Spinal cord (tissue), 10 donors: ENCODE measurements at places on chromosomes 3 and 15.

- DNase-seq = no peak
Observed at GRCh38 chr3:23691357-23691895, 114.3 kb upstream of the UBE2E1 start.

DNA sequence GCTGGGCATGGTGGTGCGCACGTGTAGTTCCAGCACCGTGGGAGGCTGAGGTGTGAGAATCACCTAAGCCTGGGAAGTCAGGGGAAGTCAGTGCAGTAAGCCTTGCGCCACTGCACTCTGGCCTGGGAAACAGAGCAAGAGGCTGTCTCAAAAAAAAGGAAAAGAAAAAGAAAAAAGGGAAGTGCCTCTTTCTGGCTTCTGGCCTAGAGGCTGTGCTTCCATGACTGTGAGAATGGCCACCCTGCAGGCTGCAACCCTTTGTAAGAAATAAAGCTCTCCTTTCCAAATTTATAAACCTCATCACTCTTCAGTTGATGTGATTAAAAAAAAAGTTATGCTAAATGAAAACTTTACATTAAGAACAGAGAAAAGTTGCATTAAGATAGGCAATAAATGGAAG, 774.3 kb downstream of the TUSC7 start:
- no peak for DNase-seq

- no peak for DNase-seq
Observed at GRCh38 chr15:58549013-58549784, 117.4 kb downstream of the LIPC start.

- DNase-seq = no peak
Observed at GRCh38 chr3:39284457-39284881, 4.6 kb upstream of the CX3CR1 start.

DNA sequence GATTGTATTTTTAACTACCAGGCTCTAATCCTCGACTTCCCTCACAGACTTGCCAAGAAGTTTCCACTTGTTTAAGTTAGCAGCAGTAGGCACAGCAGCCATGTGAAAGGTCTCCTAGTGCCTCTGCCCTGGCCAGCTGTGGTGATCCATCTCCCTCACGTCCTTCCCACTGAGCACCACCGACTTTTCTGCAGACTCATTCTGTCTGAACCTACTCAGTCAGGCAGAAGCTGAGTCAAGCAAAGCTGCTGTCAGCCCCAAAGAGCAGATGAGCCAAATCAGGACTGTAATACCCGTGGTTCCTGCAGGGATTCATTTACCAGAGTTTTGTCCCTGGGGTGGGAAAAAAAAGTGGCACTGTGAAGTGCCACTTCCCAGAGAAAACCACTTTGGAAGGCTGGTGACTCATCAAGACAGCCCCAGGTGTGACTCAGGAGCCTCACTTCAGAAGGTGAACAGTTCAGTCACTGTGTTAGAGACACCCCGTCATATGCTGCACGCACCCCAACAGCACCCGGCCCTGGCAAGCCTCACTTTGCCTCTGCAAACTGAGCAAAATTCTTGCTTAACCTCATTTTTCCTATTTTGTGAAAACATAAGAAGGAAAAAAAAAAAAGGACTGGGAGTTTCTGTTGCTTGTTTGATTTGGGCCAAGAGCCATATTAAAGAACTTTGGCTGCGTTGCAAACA, 76.0 kb downstream of the WWTR1 start:
- no peak for DNase-seq

GRCh38 chr3:55160241-55160983, 232.6 kb upstream of the LRTM1 start:
- no peak for DNase-seq

DNA sequence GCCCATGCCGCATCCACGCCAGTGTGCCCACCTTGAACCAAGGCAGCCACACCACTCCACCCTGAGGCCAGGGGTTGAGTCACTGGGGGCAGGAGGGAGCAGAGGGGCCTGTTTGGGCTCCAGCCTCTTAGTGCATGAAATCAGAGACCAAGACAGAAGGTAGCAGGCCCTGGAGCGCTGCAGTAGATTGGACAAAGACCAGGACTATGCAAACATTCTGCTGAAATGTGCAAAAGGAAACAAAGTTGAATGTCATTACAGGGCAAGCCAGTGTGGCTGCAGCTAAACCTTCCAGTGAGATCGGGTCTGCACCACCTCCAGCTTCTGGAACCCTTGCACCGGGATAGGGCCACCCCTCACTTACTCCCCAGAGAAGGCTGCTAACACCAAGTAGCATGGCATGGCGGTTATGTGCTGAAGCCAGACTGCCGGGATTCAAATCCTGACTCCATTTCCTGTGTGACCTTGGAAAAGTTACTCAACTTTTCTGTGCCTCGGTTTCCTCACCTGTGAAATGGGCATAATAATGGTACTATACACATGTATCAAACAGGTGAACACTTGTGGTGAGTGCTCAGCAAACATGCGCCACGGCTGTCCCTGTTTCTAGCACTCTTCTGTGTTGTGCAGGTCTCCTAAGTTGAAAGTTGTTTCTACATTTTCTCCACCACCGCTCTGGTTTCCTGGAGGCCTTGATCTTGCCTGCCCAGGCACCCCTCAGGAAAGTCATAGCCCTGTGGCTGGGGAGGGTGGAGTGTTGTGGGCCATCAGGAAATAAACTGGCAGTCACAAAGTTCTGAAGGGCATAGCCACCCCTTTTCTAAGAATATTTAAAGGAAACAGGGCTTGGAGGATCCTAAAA, 25.0 kb upstream of the GP9 start:
- no peak for DNase-seq

- DNase-seq = no peak
Observed at GRCh38 chr3:72247126-72247525, 462.2 kb upstream of the PROK2 start.

DNA sequence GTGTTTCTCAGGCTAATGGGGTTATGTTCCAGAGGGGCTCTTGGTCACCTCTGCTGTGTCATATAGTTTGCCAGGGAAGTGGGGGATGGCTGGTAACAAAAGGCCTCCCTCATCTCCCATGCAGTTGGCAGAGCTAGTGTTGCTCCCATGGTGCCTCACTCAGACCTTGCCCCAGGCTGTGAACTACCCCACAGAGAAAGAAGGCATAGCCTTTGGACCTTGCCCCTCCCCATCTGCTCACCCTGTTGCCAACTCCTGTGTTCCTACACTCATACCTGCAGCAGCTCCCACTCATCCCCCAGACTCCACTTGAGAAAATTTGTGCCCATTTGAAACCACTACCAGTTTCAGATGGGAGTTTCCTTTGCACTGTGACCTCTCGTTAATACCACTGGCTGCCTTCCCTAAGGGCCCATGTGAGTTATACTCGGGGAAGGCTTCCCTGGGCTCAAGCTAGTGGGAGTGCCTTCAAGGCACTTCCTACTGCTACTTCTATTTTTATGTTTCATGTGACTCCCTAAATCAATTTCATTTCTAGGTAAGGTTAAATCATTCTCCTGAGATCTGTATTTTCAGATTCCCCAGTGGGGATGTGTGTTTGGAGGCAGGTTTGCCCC, 25.3 kb upstream of the COPB2 start:
- no peak for DNase-seq

DNA sequence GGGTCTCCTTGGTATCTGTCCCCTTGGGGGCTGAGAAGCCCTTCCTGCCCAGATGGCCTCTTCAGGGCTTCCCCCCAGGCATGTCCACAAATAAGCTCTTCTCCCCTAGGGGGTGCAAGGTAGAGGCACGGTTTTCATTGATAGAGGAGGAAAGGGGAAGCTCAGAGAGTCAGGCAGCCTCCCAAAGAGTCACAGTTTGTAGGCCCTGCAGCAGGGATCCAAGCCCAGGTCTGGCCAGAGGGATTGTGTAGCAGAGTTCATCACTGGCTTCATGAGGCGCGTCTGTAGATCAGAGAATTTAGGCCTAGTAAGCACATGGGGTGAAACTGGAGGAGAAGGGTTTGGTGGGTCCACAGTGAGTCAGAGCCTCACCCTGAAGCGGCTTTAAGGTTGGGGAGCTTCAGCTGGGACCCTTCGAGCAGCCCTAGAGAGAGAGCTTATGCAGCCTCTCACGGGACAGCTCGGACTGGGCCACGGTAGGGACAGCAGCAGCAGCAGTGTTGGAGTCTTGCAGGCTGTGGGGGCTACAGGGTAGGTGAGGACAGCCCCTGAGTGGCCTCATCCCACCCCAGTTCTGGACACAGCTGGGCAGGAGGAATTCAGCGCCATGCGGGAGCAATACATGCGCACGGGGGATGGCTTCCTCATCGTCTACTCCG, 37.5 kb upstream of the ESYT3 start:
- no peak for DNase-seq

DNA sequence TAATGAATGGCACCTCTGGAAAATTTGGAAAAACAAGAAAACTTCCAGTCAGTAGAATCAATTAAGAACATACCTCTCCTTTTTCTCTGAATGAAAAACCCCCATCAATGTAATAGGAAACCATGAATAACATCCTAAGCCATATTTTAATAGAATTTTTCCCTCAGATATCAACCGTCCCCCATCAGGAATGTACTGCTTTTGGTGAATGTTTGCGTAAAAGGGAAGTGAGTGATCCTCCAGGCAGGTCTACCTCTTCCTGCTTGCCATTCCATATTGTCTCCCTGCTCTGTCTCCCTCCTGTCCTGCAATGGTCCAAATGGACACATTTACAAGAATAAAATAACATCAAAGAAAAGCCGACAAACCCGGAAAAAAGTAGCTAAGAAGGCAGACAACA, 30.8 kb downstream of the LAMP3 start:
- no peak for DNase-seq

DNA sequence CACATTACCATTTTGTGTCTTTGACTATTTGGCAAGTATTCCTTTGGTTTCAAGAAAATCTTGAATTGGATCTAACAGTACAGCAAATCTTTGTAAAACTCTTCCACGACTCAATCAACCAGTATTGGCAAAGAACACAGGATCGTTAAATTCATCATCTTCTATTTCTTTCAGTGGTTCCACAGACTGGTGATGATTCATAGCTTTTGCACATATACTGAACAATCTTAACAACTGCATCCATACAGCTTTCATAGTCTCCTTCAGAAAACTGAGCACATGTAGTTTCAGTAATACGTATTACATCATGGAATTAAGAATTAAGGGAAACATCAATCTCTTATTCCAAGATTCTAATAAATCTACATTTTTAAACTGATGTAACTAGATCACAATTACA, 91.6 kb upstream of the LIPC start:
- no peak for DNase-seq

- no peak for DNase-seq
Observed at GRCh38 chr3:182234881-182235280, 523.2 kb downstream of the SOX2 start.

- DNase-seq = no peak
Observed at GRCh38 chr3:177679568-177680471, 482.5 kb upstream of the TBL1XR1 start.

- DNase-seq = no peak
Observed at GRCh38 chr3:160331127-160331937, 67.7 kb downstream of the IFT80 start.

- no peak for DNase-seq
Observed at GRCh38 chr3:196463804-196464203, 31.6 kb upstream of the UBXN7 start.

- no peak for DNase-seq
Observed at GRCh38 chr3:125213946-125214542, 1.5 kb upstream of the SLC12A8 start.

DNA sequence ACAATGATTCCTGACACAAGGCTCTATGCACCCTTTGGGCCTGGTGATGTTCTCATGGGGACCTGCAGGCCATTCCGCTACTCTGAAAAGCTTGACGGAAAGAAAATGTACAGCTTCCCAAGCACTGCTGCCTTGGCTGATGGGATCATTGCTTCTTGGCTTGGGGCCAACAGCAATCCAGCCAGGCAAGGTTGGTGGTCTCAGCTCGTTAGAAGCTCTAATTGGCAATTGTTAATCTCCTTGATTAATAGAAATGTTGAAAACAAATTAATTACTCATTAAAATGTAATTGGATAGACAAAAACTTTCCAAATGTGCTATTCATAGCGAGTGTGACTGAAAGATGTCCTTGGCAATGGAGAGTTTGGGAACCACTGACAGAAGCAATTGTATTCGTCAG, 16.3 kb upstream of the MYZAP start:
- no peak for DNase-seq

DNA sequence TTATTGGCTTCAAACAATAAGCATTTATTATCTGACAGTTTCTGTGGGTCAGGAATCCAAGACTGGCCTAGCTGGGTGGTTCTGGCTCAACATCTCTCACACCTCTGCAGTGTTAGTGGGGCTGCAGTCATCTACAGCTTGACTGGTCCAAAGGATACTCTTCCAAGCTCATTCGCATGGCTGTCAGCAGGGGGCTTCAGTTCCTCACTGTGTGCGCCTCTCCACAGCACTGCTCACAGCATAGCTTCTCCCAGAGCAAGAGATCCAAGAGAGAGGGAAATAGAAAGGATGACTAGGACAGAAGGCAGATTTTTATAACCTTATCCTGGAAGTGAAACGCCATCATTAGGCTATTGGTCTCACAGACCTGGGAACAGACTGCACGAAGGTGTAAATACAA, 64.2 kb downstream of the MAGI1 start:
- no peak for DNase-seq

- DNase-seq = no peak
Observed at GRCh38 chr3:134033315-134033996, 3.7 kb upstream of the SLCO2A1 start.

DNA sequence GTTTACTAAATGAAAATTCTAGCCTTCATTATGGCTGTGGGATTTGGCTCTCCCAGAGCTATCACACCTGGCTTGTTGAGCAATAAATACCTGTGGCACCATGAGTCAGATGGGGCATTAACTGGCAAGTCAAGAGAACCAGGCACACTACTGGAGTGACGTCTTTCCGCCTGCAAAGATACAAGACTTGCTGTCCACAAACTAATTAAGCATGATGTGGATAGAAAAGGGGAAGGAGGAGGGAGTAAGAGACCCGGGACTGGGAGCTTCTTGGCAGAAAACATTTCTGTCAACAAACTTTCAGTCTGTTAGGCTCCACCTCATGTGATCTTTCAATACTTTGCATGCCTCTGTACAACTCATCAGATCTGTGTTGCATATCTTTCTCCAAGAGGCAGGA, 56.5 kb downstream of the CLDN1 start:
- no peak for DNase-seq

GRCh38 chr3:109809513-109809912, 472.2 kb upstream of the DPPA4 start:
- DNase-seq = no peak

GRCh38 chr15:78420220-78420619, 17.8 kb upstream of the IREB2 start:
- no peak for DNase-seq

DNA sequence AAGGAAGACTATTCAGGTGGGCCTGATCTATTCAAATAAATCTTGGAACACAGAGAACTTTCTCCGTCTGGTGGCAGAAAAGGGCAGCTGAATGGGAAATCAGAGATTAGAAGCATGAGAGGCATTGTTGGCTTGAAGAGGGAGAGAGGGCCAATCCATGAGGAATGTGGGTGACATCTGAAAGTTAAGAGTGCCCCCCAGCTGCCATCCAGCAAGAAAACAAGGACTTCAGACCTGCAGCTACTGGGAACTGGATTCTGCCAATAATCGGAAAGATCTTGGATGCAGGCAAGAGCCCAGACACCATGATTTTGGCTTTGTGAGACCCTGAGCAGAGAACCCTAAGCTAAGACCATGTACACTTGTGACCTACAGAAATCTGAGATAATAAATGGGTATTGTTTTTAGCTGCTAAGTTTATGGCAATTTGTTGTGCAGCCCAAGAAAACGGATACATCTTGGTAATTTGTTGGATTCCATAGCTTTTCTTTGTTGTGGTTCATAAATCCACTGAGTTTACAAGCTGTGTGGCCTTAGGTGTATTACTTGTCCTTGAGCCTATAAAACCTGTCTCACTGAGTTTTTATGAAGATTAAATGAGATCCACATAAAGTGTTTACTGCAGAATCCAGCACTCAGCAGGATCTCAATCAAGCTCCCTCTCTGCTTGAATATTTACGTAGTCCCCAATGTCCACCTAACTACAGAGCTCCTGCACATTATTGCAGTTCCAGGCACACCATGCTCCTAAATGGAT, 82.1 kb upstream of the PRTG start:
- no peak for DNase-seq
